Calu3 (cell line): ENCODE measurements at places on chromosomes 5 and 9. TPM values are rescaled to one million over a fixed set of nuclear protein-coding genes. Genes with fewer than 3 reads are reported as not detected.

The ARHGEF28 gene
- total RNA-seq = 79.3 and 92.0 TPM in 2 replicates

DNA sequence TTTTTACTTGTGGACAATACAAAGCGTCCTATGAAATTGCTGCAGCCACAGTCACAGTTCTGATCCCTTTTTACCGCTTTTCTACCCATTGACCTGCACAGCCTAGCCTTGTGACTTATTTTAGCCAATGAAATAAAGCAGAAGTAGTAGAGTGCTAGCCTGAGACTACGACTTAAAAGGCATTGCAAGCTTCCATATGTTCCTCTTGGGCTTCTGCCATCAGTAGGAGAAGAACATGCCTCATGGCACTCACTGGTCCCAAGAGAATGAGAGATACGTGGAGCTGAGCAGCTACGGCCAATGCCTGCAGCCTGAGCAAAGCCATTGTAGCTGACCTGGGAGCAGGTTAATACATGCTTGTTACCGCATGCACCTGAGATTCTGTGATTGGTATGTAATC lies 416.6 kb upstream of the CLINT1 start:
- H3K4me3 ChIP-seq = no peak overlapping the region
- no peaks in the 10 kb centered on the region for H3K4me1 ChIP-seq
- H3K36me3 ChIP-seq = no peaks in the 10 kb centered on the region
- H3K27me3 ChIP-seq = no peaks in the 10 kb centered on the region
- H3K27ac ChIP-seq = no peak overlapping the region

GRCh38 chr5:3537942-3538341 lies 57.7 kb upstream of the IRX1 start:
- no peaks in the 10 kb centered on the region for H3K36me3 ChIP-seq
- H3K27me3 ChIP-seq = no peaks in the 10 kb centered on the region
- H3K27ac ChIP-seq = no peak overlapping the region
- H3K4me3 ChIP-seq = no peak overlapping the region

DNA sequence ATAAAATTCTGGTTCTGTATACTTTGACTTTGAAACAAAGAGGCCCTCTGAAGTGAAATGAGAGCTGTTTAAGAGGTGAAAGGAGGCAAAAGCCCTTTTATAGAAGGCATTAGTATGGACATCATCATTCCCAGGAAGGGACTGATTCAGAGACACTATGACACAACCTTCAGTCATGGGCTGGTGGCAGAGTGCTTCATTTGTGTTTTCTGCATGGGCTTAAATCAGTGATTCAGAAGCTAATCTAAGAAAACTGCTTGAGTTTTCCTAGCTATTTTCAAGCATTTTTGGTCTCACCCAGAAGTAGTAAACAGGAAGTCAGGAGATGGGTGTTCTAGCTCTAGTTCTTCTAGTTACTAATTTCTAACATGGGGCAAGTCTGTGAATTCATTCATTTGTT lies 288.9 kb downstream of the TRPM3 start:
- H3K36me3 ChIP-seq = no peaks in the 10 kb centered on the region
- H3K4me3 ChIP-seq = no peak overlapping the region
- H3K27ac ChIP-seq = no peak overlapping the region
- no peaks in the 10 kb centered on the region for H3K27me3 ChIP-seq
